ENCODE measurements at places on chromosomes 7 and 10.

DNA sequence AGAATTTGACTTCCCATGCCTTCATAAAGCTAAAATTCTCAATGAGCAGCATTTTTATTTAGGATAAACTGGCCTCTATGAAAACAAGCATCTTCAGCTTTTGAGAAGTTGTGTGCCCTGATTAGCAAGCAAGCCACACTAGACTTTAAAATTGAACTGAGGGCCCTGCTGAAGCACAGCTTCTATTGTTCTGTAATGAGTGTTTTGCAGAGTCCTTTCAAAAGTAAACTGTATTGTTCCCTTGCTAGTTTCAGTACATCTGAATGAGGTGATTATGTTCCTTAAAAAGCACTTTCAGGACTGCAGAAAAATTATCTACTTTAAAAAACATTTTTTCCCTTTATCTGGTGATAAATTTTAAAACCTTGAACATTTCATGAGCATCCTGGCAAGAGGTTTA is 113.3 kb upstream of the PRPS1L1 start:
- DNase-seq: no peak

GRCh38 chr7:48088559-48089045 is 463 bp upstream of the UPP1 start:
- DNase-seq: peak; percentile 98

DNA sequence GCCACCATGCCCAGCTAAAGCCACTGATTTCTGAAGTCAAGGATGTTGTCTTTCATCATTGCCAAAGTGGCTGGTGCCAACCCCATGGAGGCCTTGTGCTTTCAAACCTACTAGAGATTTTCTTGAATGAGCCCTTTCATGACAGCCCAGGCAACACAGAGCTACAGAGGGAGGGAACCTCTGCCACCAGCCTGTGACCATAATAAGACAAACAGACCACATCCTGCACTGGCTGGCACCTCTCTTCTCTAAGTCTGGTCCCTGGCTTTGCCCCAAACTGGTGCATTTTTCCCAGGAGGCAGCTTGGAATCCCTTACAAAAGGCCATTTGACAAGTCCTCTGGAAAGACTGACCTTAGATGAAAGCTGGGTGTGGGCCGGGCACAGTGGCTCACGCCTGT is 348.8 kb downstream of the GALNT17 start:
- DNase-seq: no peak

- DNase-seq: peak; percentile 30
Observed at GRCh38 chr7:77368974-77369373, 47.2 kb downstream of the GSAP start.

- peak; percentile 11 for DNase-seq
Observed at GRCh38 chr10:29243750-29244149, 45.1 kb upstream of the LYZL1 start.

- no peak for DNase-seq
Observed at GRCh38 chr7:28773423-28774145, 184.5 kb downstream of the TRIL start.

- DNase-seq: no peak
Observed at GRCh38 chr7:114711241-114711640, 210.7 kb upstream of the MDFIC start.

DNA sequence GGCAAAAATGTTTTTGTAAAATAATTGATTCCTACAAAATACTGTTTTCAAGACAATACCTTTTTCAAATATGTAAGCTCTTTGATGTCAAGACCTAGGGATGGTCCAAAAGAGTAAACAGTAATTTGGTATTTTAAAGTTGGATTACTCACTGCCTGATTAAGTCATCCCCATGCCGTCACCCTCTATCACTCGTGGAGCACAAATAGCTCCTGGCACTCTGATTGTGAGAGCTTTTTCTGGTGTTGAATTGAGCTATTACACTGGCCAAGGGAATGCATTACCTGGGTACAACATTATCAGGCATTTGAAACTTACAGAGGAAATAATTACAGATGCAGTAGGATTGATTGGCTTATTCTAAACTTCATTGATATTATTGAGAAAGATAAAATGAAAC is 231.9 kb upstream of the GRM3 start:
- no peak for DNase-seq

DNA sequence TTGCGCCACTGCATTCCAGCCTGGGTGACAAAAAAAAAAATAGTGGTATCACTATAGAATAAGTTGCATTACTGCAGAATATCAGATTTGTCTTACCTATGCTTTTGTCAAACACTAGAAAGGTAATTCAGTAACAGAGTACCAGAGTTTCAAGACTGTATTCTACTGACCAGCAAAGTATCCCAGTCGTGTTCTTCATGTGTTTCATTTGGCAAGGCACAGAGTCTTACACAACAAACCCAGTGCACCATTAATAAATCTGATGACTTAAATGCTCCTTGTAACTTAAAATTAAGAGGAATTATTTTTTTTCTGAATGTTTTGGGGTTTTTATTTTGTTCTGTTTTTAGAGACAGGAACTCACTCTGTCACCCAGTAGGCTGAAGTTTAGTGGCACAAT is 34.4 kb upstream of the PBLD start:
- DNase-seq: no peak

DNA sequence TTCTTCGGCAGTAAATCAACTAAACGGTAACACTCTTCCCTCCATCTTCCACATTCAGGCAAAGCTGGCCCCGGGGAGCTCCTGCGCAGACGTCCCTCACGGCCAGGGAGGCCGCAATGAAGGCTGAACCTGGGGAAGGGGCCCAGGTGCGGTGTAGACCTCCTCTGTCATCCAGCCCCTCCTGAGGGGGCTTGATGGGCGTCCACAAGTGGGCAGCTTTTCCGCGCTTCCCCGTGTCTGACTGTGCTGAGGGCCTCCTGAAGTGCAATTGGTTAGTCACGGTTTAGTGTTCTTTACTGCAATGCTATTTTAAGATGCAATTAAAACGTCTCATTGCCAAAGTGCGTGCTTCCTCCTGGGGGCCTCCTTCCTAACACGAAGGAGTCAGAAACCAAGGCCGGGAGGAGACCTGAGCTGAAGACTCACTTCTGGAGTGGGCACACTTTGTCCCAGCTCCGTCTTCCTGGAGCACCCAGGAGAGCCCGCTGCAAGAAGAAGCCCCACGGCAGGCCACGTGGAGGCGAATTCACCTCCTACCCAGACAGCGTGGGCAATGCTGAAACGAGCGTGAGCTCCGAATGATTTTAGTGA is 173.3 kb downstream of the ELFN1 start:
- no peak for DNase-seq

DNA sequence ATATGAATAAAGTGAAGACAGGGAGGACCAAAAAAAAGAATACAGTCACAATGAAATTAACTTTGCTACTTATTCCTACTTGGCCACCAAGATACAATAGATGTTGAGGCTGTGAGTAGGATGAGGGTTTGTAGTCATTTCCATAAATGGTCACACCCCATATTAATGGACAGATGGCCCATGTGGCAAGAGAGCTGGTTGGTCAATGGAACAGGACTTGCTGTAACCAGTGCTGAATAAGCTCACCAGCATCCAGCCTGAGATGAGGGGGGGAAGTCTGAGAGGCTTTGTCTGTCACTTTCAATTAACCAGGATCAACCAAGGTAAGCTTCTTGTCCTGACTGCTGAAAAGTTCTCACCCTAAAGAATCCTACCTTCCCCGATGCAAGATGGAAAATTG is 130.4 kb upstream of the KCNMA1 start:
- no peak for DNase-seq

DNA sequence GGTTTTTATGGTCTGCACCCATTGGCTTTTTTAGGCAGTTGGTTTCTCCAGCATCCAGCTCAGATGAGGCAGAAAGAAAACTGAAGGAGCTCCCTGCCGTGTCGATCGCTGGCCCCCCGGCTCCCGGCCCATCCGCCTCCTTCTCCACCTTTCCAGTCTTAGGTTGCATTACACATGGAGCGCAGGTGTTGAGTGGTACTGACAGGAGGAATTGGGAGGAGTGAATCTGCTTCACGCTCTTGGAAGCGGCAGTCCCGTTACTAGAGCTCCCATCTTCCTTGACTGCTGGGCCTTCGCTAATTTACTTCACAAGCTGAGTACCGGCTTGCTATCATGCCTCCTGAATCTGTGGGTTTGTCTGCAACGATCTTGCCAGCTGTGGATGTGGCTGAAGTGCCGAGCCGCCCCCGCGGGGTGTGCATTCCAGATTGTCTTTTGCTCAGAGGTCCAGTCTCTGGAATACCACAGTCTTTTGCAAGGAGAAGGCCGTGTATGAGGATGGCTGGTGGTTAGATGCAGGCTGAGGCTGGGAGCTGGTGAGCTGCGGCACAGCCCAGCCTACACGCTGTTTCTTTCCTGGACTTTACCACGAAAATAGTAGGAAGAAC is 17.1 kb downstream of the IQCE start:
- DNase-seq: no peak

DNA sequence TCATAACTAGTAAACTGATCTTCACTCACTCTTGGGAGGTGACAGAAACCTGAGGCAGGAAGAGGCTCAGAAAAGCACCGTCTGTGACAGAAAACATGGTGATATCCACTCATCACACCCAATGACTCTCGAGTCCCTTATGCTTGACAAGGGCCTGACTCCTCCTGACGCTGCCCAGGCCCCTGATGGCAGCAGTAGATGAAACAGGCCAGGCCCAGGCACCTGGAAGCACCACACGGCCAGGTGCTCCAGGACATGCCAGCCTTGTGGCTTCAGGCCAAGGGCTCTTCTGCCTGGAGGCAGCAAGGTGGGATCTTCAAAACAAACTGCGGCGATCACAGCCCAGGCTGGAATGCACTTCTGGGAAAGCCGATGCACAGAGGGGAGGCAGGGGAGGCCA is 89.3 kb downstream of the MAD1L1 start:
- DNase-seq: no peak

DNA sequence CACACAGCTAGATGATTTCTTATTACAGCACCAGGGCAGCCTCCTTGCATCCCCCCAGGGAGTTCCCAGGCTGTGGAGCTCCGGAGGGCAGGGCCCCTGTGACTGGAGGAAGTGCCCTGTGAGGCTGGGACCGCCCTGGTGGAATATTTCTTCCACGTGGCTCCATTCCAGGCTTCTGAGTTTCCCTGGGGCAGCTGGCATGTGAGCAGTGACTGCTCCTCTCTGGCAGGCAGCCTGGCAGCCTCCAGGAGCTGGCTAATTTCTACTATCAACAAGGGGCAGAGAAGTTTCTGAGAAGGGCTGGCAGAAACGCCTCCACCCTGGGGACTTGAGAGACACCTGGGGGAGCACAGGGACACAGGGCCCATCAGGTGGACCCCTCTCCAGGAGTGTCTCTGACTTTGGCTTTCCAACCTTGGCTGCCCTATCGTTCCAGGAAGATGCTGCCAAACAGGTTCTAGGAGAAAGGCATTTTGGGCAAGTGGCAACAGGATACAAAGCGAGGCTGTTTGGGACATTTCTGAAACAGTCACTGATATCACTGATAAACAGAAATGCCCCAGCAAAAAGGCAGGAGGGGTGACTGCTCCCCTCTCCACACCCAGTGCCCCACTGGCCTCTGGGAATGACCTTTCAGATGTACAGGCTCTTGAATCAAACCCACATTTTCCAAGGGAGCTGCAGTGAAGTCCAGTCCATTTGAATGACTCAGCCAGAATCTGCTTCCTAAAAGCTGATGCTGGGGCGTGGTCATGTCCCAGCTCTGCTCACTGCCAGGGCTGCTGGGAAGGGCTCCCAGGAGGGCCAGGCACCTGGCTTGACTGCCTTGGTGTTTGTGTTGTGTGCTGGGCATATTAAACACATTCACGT is 16.1 kb downstream of the MYOF start:
- peak; percentile 91 for DNase-seq

GRCh38 chr7:93364806-93365205 is 132.6 kb downstream of the VPS50 start:
- DNase-seq: no peak

- DNase-seq: no peak
Observed at GRCh38 chr7:128030263-128030653, 979 bp downstream of the LRRC4 start.

- DNase-seq: no peak
Observed at GRCh38 chr10:21625623-21626229, 91.7 kb downstream of the MLLT10 start.

GRCh38 chr10:506451-507354 is 182.8 kb downstream of the DIP2C start:
- no peak for DNase-seq

- DNase-seq: no peak
Observed at GRCh38 chr7:11604505-11604904, 227.5 kb downstream of the THSD7A start.

GRCh38 chr10:80856186-80856585 is 318.5 kb downstream of the SH2D4B start:
- no peak for DNase-seq

DNA sequence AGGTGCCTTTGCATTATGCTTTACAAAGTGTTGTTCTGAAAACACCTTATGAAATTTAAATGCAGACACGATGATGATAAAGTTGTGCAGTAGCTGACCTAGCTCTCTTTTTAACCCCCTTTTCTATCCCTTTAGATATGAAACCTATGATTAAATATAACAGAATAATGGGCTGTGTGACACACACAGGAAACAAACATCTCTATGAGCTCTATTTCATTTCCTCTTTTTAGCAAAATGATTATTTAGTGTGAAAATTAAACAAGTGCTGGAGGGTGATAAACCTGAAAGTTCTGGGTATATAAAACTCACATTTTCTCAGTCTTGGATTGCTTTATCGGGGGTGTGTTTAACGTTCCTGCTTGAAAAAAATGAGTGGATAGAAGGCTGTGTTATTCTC is 1310.5 kb upstream of the CELF2 start:
- no peak for DNase-seq

GRCh38 chr10:11280187-11280932 is 262.7 kb downstream of the CELF2 start:
- no peak for DNase-seq

DNA sequence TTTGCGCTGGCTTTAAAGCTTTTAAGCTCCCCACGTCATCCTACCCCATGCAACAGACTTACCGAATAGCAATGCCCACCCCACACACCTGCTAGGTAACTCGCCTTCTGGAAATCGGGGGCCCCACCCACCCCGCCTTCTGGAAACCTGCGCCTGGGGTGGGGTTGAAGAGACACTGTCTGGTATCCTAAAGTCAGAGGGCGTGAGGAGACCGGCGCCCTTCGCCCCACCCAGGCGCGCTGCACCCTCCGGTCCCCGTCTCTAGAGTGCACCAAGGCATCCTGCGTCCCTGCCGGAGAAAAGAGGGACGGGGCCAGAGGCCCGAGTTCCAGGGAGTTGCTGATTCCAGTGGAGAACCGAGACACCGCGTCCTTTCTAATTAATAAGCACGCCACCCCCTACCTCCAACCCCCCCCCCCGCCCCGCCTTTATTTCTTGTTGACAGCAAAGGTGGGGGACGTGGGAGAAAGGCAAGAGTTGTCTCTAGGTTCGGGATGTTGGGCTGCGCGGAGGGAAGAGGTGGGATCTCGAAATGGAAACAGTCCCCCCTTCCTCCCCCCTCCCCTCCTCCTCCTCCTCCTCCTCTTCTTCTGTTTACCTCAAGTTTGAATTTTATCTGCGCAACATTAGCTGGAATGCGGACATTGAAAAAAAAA is 220.9 kb upstream of the MKLN1 start:
- peak; percentile 50 for DNase-seq

DNA sequence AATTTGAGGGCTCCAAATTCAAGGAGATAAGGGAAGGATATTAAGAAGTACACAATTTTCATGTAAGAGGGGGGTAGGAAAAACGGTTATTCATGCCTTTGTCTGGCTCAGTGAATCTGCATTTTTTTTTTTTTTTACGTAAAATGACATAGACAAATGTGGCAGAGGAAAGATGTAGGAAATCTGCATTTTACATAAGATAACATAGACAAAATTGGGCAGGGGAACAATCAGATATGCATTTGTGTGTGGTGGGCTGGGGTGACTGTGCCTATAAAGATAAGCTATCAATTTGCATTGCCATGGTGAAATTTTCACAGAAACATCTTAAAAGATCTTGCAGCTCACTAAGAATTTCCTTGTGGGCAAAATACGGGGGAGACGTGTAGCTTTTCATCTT is 92.7 kb upstream of the GPR141 start:
- DNase-seq: no peak

- DNase-seq: no peak
Observed at GRCh38 chr10:123964953-123965352, 73.3 kb upstream of the CPXM2 start.

Measured in SW480 (cell line).